ENCODE measurements at places on chromosomes 5 and 9. TPM values are rescaled to one million over a fixed set of nuclear protein-coding genes. Genes with fewer than 3 reads are reported as not detected.

The FOXI1 gene
- 5.8 TPM for polyA plus RNA-seq

The CCDC171 gene
- polyA plus RNA-seq: 6.6 TPM

DNA sequence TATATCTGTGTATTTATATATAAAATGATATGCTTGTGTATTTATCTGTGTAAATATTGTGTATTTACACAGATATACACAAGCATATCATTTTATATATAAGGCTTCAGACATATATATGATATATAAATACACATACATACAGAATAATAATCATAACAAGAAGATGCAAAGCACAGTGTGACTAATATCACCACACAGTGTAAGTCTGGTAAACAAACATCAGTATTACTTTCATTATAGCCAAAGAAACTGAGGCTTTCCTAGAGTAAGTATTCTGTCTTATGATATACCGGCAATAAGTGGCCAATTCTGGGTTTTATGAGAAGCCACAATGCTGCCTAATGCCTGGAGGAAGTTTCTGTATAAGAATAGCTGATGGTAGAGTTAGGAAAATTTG is 29.9 kb upstream of the RAPGEF6 start:
- DNase-seq: no peak

GRCh38 chr9:101028346-101029314 is at the start of gene PLPPR1:
TSS of gene PLPPR1 (plus strand) at chr9:101028727.
- peak; percentile 79 for DNase-seq

DNA sequence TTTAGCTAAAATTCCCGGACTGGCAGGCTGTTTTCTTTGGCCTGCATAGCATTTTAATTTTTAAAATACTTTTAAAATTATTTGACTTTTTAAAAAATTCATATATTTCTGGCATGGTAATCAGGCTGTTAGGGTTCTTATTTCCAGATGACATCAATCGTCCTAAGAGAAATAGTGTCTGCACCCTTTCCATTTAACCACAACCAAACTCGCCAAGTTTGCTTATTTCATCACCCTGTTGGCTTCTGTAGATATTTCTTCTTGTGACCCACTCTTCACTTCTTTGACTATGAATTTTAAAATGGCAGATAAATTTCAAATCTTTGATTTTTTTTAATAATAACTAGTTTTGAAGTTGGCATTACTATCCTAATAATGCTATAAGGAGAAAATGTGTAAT is 675.7 kb upstream of the FTMT start:
- DNase-seq: no peak

The EIF4E1B gene
- polyA plus RNA-seq: not detected

DNA sequence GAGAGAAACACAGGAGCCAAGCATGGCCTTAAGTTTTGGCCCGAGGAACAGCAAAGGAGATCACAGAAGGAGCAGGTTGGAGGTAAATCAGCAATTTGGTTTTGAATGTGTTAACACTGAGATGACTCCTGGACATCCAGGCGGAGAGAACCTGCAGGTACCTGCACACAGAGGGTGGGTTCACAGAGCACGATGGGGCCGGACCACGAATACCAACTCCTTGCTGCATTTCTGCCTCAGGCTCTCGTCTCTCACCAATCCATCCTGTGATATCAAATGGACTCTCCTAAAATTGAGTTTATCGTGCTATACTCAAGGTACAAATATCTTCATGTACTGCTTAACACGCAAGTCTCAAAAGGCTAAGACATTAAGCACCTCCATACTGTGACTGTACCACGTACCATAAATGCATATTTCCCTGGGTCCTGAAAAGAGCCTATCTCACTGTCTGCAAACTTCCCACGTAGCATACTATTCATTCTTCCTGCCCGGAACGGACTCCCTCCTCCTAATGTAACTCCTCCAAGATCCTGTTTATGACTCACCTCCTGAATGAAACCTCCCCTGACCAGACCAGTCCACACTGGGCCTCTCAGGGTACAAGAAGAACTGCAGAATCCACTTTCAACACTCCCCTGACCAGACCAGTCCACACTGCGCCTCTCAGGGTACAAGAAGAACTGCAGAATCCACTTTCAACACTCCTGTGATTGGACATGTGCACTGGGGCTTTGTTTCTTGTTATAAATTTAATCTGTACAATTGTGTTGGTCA is 380.8 kb upstream of the RFX3 start:
- no peak for DNase-seq

The CAMK4 gene
- 6.2 TPM for polyA plus RNA-seq

The NMUR2 gene
- polyA plus RNA-seq: 0.22 TPM

DNA sequence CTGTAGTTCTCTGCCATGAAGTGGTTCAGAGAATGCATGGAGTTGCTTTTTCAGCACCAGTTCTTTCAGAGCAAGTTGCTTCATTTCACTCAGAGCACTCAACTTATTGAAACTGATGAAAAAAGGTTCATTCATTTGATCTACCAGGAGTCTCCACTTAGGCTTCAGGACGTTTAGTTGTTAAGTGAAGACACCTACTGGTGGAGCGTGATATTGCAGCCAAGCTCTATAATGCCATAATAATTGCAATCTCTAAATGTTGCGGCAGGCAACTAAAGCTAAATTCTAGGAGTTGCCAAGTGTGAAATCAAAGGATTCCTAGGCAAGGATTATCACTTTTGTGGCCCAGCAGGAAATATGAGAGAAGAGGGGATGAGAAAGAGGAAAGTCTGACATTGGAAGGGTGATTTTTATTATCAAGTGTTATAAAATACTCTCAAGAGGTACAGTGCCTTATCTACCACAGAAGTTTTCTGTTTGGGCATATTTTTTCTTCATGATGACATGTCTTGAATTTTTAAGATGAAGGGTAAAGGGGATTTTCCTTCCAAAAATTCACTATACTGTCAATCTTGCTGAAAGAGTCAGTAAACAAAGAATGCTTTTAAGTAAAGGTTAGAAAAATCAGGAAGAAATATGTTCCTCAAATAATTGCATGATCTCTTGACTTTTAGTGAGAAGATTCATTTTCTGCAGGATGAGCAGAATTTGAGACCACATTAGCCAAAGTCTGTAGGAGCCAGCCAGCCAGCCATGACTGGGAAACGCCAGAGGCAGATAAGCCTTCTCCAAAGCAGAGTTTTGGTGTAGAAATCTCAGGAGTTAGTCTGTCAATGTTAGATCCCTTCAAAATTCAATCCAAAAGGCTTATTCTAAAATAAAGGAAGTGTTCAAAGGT is 83.4 kb downstream of the SH3PXD2B start:
- no peak for DNase-seq

- DNase-seq: no peak
Measured at GRCh38 chr5:135576075-135576599, 2.7 kb downstream of the CXCL14 start.

- no peak for DNase-seq
Measured at GRCh38 chr5:76401801-76402250, 1.3 kb upstream of the IQGAP2 start.

The ANKRD33B gene
- polyA plus RNA-seq: 1.6 TPM

The TCF7 gene
- polyA plus RNA-seq: 14.6 TPM

GRCh38 chr5:115457571-115457970 is 87.0 kb downstream of the FEM1C start:
- DNase-seq: no peak

DNA sequence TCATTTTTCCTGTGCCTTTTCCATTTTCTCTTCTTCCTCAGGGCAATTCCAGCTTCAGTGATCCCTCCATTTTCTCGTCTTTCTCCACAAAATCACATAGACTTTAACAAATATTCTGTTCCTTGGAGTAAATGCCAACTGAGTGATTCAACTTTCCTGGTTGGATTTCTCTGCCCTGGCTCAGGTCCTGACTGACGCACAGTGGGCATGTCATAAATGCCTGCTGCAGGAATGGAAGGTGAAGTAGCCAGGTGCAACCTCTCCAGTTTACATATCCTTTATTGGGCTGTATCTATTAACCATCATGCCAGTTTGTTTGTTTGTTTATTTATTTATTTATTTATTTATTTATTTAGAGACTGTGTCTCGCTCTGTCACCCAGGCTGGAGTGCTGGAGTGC is 95.1 kb downstream of the MEF2C start:
- no peak for DNase-seq

DNA sequence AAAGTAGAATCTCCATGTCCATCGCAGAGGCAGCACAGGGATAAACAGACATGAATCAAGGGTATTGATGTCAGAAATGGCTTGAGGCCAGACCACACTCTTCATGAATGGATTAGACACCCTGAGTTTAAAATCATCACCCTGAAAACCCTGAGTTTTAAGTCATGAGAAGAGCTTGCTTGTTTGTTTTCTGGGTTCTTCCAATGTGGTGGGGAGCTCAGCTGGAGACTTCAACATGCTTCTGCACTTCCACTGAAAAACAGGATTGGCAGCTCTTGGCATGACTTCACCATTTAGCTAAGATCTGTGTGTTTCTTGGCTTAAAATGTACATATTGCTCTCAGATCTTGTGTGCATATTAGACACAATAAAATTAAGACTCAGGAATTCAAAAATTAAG is 9.8 kb downstream of the GCNT4 start:
- no peak for DNase-seq

The ZFP2 gene
- 7.7 TPM for polyA plus RNA-seq

DNA sequence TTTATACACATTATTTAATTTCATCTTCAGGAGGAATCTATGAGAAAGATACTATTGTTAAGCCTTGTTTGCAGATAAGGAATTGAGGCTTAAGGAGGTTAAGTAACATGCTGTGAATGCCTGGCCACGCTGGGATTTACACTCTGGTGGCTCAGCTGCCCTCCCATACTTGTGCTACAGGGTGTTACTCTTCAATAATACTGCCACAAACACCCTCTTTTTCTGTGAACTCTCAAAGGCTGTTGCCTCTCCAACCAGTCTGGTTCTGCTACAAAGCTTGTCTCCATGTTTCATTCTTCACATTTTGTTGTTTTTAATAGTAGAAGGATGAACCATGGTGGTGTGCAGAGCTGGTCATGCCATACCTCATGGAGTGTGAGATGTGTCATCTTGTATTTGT is 76.7 kb upstream of the TNFAIP8 start:
- DNase-seq: no peak

DNA sequence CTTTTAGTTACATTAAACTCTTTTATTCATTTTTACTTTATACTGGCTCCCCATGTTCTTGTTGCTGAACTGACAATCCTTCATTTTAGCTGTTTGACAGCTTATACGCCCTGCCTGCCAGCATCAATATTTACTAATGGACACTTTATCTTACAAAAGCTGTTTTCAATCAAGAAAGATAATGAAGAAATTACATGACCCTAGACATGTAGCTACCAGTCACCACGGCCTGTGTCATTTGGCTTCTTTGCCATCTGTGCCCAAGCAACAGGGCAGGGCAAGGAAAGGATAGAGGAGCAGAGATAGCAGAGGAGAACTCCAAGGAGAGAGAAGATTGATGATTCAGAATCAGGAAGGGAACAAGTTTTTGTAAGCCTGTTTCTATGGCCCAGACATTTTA is 647.3 kb downstream of the BRINP1 start:
- DNase-seq: no peak

The LCN12 gene
- 39.5 TPM for polyA plus RNA-seq

The TAF1L gene
- 0.07 TPM for polyA plus RNA-seq

The UBTD2 gene
- polyA plus RNA-seq: 60.6 TPM

- DNase-seq: peak; percentile 57
Measured at GRCh38 chr5:134738963-134739661, 764 bp downstream of the CAMLG start.

DNA sequence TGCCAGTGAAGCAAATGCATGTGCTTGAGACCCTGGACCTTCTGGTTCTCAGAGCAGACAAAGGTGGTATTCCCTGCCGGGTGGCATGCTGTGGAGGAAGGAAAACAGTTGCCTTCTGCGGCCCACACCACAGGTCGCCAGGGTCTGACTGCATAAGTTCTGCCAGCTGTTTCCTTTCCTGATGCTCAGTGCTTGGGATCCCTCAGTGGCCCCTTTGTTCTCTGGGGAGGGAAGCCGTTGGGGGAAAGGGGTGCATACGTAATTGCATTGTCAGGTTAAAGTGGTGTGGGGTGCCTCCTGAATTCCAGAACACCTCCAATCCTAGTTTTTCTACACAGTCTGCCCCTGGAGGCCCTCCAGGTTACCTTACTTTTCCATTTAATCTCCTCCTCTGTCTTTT is 43.1 kb upstream of the SLC2A8 start:
- no peak for DNase-seq

- no peak for DNase-seq
Measured at GRCh38 chr9:16982780-16983310, 112.4 kb upstream of the BNC2 start.

GRCh38 chr5:170865622-170866021 is 3.8 kb downstream of the RANBP17 start:
- DNase-seq: no peak

GRCh38 chr9:129125478-129125877 is 14.3 kb downstream of the PTPA start:
- DNase-seq: no peak

The SLC25A51 gene
- polyA plus RNA-seq: 23.2 TPM

The GARNL3 gene
- polyA plus RNA-seq: 13.6 TPM

GRCh38 chr5:80106916-80107315 is 71.8 kb downstream of the THBS4 start:
- no peak for DNase-seq

Measured in renal pelvis (tissue), 12 donors.